ENCODE measurements at places on chromosomes 11 and 22.

GRCh38 chr11:82756765-82757639, 23.3 kb upstream of the FAM181B start:
- DNase-seq = no peak

DNA sequence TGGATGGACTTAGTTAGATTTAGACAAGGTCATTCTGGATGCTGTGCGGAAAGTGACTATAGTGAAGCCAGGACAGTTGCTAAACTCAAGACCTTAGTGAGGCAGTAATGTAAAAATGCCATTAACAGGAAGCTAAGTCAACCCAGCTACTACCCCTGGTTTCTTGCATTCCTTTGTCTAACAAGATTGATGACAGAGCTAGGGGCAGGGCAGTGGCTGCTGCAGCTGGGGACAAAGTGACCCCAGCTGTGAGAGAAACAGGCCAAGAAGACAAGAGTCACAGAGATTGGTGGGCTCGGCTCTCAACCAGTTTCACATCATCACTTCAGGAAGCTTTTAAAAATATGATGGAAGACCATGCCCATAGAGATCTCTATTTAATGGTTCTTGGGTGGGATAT, 110.4 kb upstream of the POU2AF2 start:
- no peak for DNase-seq

GRCh38 chr11:112519751-112520150, 259.1 kb upstream of the PLET1 start:
- DNase-seq = no peak

DNA sequence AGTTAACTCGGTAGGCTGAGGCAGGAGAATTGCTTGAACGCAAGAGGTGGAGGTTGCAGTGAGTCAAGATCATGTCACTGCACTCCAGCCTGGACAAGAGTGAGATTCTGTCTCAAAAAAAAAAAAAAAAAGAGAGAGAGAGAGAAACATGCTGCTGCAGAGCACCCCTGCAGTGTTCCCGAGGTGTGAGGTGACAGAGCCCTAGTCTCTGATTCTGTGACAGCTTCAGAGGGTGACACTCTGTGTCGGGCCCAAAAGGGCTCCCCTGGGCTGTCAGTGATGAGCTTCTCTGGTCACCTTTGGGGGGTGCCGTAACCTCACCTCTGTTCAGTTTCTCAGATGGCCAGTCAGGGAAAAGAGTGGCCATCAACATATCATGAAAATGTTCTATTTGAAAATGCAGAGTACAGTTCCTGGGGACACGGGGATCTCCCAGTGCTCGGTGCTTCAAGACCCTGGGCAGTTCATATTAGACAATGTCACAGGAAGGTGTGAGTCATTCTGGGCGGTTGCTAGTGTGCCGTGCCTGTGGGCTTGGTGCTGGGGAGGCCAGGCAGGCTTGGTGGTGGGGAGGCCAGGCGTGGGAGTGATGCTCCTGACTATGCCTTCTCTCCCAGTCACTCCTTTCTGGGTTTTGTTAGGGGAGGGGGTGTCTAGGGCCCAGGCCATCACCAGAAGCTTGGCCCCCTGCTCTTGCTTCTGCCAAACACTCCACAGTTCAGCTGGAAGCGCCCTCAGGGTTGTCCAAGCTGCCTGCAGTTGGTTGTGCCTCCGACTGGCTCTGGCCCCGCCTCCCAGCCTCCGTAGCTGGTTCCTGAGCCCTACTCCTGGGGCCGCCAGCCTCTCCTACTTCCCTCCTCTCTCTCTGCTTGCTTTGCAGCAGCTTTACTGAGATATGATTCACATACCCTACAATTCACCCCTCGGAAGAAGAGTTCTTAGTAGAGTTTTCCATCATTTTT, 52.5 kb upstream of the CLDN5 start:
- no peak for DNase-seq

GRCh38 chr11:45798793-45799441, 6.0 kb upstream of the SLC35C1 start:
- DNase-seq = no peak

- DNase-seq = no peak
Observed at GRCh38 chr11:43523632-43524031, 156.9 kb upstream of the HSD17B12 start.

DNA sequence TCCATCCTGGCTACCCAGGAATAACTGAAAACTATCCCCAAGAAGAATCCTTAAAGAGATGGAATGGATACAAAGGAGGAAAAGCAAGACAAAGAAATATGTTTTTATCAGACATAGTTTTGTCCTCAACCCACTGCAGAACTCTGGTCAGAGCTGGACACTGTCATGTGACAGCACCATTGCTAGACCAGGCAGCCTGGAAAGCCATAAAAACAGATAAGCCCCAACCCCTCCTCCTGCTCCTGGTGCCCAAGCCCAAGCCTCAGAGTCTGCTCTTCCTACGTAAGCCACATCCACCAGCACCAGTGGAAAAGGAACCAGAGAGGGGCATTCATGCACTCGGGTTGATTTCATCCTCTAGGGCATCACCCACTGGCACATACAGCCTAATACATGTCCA, 116.9 kb downstream of the TRIM29 start:
- DNase-seq = no peak

DNA sequence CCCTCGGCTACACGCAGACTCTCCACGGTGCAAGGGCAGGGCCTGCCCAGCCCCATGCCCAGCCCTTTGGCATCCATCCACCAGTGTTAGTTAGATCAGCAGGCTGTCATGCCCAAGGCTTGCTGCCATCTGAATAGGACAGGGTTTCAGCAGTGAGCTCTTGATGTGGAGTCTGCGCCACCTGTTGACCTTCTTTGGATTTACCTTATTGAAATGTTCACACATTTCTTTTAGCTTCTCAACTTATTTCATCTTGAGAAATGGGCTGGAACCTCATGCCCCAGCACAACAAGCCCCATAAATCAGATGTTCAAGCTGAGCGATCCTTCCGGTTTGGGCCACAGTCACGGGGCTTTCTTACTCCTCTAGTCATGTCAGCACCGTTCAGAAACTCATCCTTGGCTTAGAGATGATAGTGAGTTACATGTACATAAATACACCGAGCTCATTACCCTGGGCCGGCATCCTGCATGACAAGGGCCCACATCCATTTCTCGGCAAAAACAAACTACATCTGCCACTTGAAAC, 61.7 kb downstream of the PARVB start:
- no peak for DNase-seq

- no peak for DNase-seq
Observed at GRCh38 chr11:130402570-130402969, 25.8 kb downstream of the ADAMTS8 start.

- no peak for DNase-seq
Observed at GRCh38 chr11:99534812-99535211, 514.1 kb downstream of the CNTN5 start.

DNA sequence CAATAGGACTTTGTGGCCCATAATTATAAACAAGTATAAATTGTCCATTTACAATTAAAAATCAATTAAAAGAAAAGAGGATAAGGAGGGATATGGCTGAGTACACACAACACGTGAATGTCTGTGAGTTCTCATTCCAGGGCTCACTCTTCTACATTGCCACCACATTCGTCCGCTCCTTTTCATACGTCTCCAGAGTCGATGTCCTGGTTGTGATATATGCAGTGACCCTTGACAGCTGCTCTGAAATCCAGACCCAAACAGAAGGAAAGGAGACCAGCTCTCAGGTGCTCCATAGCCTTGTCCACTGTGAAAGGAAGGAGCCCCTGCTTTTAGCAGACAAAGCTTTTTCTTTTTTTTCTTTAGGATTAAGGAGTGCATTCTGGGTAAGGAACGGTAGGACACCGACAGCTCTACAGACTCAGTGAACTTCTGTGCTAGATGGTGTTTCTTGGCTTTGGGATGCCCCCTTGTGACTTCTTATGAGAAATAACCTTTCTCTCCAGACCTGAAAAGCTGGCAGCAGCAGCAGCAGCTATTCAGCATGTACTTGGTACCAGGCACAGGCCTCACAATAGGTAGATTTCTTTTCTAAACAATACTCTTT, 19.7 kb upstream of the DNAJB13 start:
- DNase-seq = no peak

DNA sequence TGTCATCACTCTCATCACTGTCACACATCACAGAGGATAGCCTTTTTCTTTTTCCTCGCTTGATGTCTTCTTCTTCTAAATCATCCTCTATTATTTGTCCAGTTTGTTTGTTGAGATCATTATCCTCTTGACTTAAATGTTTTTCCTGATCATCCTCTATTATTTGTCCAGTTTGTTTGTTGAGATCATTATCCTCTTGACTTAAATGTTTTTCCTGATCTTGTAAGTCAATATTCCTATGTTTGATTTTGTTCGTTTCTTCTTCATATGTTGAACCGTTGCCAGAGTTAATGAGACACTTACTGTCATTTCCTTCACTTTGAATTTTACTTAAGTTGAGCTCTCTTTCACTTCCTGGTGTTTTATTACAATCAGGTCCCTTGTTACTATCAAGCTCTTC, 5.6 kb downstream of the CCDC82 start:
- DNase-seq = no peak

- DNase-seq = no peak
Observed at GRCh38 chr11:126233391-126233790, 21.8 kb downstream of the FAM118B start.

DNA sequence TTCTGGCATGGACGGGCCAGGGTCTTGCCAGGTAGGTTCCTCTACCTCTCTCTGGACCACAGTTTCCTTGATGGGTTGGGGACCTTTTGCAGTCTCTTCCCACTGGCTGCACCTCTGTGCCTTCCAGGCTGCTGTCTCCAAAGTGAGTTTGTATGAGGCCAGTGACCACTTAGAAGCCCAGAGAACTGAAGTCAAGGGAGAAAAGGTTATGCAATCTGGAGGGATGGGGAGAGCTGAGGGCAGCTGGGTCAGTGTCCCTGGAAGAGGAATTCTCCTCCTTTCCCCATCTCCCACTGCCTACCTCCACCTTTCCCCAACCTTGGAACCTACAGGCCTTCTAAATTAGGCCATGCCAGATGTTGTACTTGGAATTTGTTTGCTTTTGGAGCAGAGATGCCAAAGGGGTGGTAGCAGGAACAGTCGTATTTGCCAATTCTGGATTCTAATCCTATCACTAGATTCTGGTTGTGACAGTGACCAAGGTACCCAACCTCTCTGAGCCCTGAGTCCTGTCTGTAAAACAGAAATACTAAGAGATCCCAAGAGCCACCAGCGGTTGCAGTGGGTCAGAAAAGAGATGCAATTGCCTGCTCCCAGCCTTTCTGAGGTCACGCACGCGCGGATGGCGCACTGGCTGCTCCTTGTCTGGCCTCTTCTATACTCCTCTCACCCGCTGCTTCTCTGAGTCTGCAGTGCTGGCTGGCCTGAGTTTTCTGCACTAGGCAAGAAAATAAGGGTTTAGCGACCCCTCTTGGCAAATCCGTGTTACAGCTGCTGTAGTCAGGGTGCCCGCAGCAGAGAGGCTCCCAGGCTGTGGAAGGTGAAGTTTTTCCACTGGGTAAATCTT, 10.7 kb upstream of the ACCSL start:
- no peak for DNase-seq

DNA sequence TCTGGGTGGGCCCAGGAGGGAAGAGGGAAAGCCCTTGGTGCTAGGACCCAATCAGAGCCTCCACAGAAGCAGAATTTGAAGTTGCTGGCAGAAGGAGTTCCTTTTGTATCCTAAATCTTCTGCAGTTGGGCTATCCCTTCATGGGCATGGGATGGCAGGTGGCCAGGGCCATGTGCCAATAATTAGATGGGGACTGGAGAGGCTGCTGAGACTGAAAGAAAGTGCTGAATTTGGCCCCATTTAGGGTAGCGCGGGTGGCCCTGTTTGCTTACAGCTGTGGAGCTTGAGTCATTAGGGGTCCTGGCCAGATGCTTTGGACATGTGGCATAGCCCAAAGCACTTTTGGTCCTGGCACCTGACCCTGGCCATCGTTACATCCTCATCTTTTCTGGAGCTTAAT, 27.1 kb downstream of the PARVA start:
- DNase-seq = no peak

DNA sequence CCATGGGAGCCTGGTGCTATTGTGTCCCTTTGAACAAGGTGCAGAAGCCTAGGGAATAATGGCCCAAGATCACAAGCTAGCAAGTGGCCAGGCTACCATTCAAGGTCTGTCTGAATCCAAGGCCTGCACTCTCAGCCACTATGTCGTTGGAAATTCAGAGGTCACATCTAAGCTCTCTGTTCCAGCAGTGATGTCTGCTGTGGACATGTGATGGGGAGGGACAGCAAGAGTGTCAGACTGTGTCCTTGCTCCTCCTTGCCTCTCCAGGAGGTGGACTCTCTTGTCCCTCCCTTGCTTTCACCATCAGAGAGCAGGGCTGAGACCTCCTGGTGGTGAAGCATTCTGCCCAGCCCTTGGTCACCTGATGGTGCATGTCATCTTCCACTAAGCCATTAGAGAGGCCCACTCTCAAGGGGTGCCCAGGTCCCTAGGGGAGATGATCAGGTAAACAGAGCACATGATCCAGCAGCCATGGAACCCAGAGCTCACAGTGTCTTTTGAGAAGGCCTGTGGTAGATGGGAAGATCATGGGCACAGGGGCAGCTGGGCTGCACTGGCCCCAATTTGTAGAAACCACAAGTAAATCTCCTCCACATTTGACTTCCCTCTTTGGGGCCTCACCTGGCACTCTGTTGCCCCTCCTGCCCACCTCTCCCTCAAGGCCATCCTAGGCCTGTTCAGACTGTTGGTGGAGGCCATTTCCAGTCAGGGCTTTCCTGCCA, 37.1 kb upstream of the SUSD2 start:
- no peak for DNase-seq

GRCh38 chr22:49950396-49950994, 10.1 kb upstream of the PIM3 start:
- no peak for DNase-seq

- DNase-seq = no peak
Observed at GRCh38 chr11:1177020-1177770, 19.4 kb downstream of the MUC5AC start.

- no peak for DNase-seq
Observed at GRCh38 chr11:68216171-68216938, 3.3 kb upstream of the KMT5B start.

GRCh38 chr11:47188259-47188658, 2.0 kb upstream of the PACSIN3 start:
- DNase-seq = no peak

DNA sequence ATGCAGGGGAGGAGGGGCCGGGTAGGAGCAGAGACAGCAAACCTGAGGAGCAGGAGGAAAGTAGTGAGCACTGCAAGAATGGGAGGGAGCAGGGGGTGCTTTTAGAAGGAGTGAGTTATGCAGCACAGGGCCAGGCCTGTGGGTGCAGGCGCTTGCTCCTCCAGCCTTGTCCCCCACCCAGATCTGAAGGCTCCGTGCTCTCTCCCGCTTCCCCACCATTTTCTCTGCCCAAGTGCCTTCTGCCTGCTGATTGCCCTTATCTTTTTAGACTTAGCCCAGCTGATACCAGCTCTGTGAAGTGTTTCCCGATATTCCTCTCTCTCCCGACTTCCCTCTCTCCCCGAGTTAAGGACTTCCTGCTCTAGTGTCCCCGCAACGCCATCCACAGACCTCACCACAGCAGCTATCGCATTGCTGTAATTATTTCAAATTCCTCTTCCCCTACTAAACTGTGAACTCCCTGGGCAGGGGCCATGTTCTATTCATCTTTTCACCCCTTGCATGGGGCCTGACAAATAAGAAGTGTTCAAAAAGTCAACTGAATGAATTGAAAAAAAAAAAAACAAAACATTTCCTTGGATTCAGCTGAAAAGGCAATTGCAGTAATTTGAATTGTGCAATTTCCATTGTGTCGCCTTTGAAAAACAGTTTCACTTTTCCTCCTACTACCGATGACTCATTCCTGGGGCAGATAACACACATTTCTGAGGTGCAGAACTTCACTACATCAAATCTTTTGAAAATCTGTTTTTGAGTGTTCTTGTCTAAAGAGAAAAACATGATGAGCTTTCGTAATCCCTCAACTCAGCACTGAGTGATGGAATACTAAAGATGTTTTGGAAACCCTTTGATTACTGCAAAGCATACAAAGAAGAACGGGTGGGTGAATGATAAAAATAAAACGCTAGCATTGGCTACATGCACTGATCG, 69.7 kb upstream of the BMAL1 start:
- DNase-seq = no peak
